ENCODE measurements at places on chromosomes 5 and 9.

- no peak for DNase-seq
Measured at GRCh38 chr9:65435464-65435863, 150.5 kb upstream of the FOXD4L5 start.

DNA sequence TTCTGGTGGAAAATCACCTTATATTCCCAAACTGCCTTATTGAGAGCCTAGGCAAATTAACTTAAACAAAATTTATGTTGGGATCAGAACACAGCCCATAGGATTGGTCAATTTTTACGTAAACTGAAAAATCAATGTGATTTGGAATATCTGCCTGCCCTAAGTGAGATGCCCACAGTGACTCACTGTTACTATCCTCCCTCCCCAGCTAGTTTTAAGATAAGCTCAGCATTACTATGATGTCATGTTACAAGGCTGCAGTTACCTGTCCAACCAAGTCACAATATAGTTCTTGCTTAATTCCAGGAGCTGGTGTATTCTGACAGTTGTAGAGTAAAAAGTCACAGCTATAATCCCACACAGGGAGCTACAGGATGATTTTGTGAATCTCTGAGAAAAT is 23.1 kb downstream of the SKP1 start:
- no peak for DNase-seq

- no peak for DNase-seq
Measured at GRCh38 chr9:135073081-135073740, 14.3 kb upstream of the OLFM1 start.

DNA sequence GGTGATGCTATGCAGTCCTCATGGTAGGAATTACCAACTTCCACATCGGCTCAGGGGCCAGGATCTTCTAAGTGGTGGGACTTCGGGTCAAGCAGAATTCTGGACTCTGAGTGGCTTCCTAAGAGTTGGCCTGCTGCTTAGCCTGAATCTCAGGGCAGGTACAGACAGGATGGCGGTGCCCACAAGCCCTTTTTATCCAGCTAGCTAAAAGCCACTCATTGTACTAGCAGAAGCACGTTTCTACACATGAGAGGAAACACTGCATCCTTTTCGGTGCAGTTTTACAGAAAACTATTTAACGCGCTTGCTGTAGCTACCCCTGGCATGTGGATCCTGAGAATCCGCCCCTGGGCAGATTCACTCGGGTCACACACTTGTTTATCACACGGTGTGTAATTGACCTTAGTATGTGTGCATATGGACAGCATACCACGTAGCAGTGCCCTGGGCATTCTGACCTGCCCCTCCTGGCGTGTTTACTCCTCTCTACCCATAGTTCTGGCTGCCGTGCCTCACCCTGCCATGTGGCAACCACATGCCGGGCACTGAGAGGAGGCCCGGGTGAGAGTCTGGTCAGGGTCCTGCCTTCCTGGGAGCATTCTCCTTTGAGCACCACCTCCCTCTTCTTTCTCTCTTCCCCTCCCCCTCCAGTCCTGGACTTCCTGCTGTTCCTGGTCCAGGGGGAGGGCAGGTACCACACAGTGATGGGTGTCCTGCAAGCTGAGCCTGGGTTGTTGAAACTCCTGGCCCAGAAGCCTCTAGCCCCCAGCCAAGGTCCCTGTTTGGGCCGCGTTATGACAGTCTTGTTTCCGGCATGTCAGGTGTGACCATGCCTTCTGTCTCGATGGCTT is 65.9 kb downstream of the DAB2IP start:
- DNase-seq: no peak

DNA sequence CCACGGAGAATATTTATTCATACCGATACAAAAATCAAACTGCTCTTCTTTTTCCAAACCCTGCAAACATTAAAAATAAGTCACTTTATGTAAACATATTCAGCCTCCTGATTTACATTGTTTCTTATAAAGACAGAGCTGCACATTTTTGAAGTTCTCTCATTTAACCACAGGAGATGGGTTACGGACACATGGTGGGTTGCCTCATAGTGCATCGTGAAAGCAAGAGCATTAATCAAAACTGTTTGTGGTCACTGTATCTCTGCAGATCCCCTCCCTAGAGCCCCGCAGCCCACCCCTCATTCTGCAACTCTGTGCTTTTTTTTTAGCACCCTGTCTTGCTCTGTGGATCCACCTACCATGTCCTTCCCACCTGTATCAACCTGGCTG is 43.3 kb upstream of the EQTN start:
- DNase-seq: no peak

GRCh38 chr5:55800924-55801323 is 50.2 kb upstream of the IL31RA start:
- DNase-seq: no peak

DNA sequence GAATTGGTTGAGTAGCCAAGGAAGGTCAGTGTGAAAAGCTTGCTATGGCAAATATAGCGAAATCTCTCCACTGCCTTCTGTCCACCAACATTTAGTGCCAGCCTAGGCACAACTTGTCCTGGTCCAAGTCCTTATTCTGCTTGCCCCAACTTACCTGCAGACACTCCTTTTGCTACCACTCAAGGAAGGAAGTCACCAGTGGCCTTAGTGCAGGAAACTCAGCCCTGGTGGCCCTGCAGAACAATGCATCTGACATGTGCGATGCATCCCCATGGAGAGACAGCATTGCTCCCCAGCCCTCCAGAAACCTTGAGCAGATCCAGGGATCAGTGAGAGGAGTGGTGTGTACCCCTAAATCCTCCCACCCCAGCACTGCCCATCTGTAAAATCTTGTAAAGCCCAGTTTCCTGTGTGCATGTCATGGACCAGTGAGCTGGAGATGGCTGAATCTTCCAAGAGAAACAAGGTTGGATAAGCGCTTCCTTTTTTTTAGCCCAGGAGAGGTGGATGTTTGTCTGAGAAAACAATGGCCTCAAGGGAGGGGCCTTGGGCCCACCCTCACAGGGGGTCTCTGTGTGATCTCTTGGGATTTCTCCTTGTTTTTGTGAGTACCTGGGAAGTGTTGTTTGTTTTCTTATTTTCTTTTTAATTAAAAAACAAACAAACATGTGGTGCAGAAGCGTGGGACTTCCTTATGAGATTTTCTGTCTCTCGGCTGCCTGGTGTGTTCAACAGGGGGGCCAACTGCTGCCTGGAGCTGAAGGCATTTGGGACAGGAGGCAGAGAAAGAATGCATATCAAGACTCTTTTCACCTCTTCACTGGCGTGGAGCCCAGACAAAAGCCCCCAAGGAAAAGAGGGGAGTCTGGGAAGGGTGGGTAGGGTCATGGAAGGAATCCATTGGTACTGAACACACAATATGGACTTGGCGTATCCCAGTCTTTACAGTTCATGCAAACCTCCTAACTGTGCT is 3.6 kb downstream of the FOXI1 start:
- DNase-seq: no peak

DNA sequence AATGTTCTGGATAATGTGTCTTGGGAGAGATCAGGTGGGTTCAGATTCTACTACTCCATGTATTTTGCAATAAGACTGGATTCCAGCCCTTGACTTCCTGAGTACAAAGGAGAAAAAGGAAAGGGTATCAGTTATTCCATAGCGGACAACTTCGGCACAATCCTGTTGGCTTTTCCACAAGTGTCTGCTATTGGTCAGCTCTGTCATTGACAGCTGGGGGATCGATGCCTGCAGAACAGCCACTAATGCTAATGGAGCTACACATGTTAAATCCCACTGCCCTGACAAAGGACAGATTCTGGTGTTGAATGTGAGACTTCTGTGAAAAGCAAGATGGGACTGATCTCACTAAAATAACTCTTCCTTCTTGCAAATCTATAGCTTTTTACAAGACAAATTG is 41.2 kb downstream of the IZUMO3 start:
- DNase-seq: no peak

GRCh38 chr9:124030969-124031451 is 19.4 kb downstream of the LHX2 start:
- DNase-seq: no peak

GRCh38 chr5:146466521-146467349 is 19.6 kb downstream of the TCERG1 start:
- DNase-seq: no peak

- no peak for DNase-seq
Measured at GRCh38 chr5:139494256-139494655, 11.7 kb upstream of the STING1 start.

DNA sequence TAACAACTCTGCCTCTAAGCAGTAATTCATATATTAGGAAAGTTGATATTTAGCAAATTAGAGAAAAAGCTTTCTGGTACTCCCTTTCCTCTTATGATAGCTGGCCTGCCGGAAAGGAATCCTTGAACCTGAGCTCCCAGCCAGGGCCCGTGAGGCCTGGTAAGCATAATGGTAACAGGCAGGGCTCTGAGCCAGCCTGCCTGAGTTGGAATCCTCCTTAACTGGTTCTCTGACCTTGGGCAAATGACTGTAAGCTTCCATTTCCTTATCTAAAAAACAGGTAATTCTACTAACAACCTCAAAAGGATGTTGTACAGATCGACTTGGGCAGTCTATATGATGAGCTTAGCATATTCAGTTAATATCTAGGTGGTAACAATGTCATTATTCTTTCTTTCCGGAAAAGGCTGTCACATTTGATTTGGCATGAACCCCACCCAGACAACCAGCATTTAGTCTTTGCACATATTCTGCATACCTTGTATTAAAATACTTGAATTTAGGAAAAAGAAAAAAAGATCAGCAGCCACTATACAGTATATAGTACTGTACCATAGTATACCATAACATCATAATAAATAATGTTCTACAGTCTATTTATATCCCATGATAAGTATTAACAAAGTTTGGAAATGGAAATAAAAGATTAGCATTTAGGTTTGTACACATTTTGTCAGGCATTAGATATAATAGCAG is 55.7 kb upstream of the MAP3K1 start:
- no peak for DNase-seq

GRCh38 chr5:132270706-132271105 is 13.2 kb downstream of the PDLIM4 start:
- DNase-seq: no peak

DNA sequence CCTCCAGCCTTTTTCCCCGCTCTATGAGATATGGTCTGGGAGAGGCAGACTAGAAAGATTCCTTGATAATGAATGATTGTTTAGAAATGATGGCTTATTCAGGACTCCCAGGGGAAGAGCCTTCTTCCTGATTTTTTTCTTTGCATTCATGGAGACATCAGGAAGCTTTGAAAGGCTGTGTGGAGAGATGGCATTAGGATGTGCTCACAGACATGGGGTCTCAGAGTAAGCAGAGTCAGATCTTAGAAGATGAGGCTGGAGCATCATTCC is 37.1 kb downstream of the PPARGC1B start:
- DNase-seq: no peak

All from stimulated activated CD4-positive, alpha-beta T cell treated with anti-CD3 and anti-CD28 coated beads, Interleukin-4, amount 100 ng/mL, for 24 hours (primary cell).